Posterior vena cava (tissue), 2 donors: ENCODE measurements at places on chromosomes 3 and 15.

GRCh38 chr3:131856171-131856570 is 178.6 kb downstream of the CPNE4 start:
- no peak for DNase-seq

GRCh38 chr3:63192248-63192647 is 85.9 kb upstream of the SYNPR start:
- DNase-seq: no peak

DNA sequence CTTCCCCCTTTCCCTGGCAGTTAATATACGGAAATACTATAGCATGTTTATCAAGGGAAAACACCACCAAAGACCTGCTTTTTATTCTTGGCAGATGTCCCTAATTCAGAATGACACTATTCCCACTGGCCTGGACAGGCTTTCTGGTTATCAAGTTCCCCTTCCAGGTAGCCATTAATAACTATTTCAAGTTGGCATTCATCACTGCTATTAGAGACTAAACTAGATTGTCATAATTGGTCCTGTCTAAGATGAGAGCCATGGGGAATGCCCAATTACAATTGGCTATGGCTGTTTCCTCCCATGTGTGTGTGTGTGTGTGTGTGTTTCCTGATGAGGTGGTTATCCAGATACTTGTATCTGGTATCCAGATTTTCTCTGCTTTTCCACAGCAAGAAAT is 608.1 kb downstream of the SQOR start:
- no peak for DNase-seq

- DNase-seq: no peak
Measured at GRCh38 chr3:132843851-132844553, 121.8 kb upstream of the NPHP3 start.

GRCh38 chr15:91970142-91970541 is 116.6 kb downstream of the SLCO3A1 start:
- peak; percentile 89 for DNase-seq

DNA sequence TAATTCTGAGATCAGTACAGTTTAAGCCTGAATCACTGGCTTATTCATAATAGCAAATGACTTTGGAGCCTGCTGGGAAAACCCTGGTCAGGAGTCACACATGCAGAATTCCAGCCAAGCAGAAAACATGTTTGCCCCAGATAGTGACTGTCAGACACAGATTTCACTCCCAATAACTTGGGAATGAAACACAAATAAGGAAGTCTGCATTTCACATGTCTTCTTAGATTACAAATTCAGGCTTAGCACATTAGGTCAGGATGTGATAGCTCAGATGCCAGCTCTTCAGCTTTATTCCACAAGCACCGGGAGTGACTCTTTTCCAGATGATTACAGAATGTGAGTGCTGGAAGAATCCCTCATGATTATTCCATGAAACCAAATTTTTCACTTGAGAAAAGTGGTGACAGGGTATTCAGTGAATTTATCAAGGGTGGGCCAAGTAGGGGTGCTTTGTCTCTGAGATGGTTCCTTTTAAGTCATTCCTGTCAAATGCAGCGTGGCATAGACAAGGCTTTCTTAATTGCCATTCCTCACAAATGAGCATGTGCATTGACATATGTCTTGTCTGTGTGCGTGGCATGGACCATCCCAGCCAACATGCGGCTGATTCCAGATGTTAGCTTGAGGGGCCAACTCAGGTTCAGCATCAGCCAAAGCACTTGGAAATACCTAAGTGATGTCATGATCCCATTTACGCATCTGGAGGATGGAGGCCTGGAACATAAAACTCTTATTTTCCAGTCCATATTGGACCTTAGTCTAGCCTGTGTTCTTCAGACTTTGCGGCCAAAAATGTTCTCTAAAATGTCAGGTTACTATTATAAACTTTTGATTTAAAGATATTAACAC is 191.0 kb downstream of the EPHB1 start:
- no peak for DNase-seq

- no peak for DNase-seq
Measured at GRCh38 chr15:63502137-63502766, 2.1 kb upstream of the USP3 start.

GRCh38 chr15:62026487-62027262 is 33.6 kb downstream of the VPS13C start:
- no peak for DNase-seq

GRCh38 chr3:195250473-195251251 is 20.3 kb downstream of the XXYLT1 start:
- DNase-seq: peak; percentile 77
